ENCODE measurements at places on chromosomes 2 and 18. TPM values are rescaled to one million over a fixed set of nuclear protein-coding genes. Genes with fewer than 3 reads are reported as not detected.

RNF144A gene
- total RNA-seq = 17.2 TPM

- H3K4me3 ChIP-seq = no peak overlapping the region
- H3K36me3 ChIP-seq = no peaks in the 10 kb centered on the region
- H3K4me1 ChIP-seq = no peaks in the 10 kb centered on the region
- no peak for DNase-seq
- H3K27me3 ChIP-seq = no peaks in the 10 kb centered on the region
Measured at GRCh38 chr2:177692783-177693269, 300.3 kb downstream of the AGPS start.

- no peak overlapping the region for H3K4me3 ChIP-seq
- H3K27ac ChIP-seq = no peak overlapping the region
- no peaks in the 10 kb centered on the region for H3K4me1 ChIP-seq
- no peak for DNase-seq
- no peaks in the 10 kb centered on the region for H3K27me3 ChIP-seq
Measured at GRCh38 chr18:71250191-71250590, 961.3 kb downstream of the SOCS6 start.

CAPN14 gene
- 4.7 TPM for total RNA-seq

FOXI3 gene
- not detected for total RNA-seq

LOXHD1 gene
- not detected for total RNA-seq

DNA sequence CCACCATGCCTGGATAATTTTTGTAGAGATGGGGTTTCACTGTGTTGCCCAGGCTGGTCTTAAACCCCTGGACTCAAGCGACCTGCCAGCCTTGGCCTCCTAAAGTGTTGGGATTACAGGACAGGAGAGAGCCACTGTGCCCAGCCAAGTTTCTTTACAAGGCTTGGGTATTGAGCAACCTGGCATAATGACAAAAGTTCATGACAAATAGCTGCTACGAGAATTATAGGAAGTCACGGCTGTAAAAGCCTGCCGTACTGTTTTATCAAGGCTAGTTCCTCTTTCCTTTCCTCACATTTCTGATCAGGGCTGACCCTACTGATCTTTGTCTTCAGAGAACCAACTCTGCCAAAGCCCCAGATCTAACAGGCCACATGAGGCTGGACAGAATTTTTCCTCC lies 490.4 kb upstream of the SPRED2 start:
- no peak for DNase-seq
- H3K27ac ChIP-seq = no peak overlapping the region
- no peak overlapping the region for H3K4me3 ChIP-seq

Data from vagina (tissue), 2 donors.